Stimulated activated CD4-positive, alpha-beta T cell treated with anti-CD3 and anti-CD28 coated beads, TNF-alpha, amount 100 ng/mL, for 48 hours (primary cell): ENCODE measurements at places on chromosomes 1 and 21.

DNA sequence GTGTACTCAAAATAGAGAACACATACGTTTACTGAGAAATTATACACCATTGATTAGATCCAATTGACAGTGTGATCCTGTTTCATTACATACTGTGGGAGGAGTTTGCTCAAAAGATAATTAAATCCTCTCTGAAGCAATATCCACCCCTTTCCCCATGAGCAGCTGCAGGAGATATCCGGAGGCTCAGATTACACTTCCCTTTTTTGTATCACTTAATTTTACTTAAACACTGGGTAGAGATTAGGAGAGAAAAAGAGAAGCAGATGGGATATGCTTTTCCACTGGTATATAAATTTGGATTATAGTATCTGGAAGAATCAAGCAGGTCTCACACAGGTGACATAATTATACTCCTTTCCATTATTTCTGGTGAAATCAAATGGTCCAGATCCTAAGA, 333.3 kb upstream of the ZRANB2 start:
- no peak for DNase-seq

DNA sequence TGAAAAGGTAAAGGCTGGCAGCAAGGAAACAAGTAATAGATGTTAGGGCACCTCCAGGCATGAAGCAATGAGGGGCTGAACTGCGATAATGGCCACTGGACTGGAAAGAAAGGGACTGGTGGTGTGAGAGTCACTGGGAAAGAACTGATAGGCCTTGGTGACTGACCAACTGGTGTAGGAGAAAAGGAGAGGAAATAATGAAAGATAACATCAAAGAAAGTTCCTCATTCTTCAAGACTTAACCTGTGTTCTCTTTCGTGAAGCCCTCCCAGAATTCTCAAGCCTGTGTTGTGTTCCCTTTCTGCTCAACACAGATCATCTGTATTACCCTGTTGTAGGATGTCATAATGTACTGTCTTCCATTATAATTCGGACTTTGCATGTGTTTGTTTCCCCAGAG, 20.9 kb upstream of the SNX27 start:
- no peak for DNase-seq

GRCh38 chr1:2003541-2004131, at the start of gene CFAP74:
Gene CFAP74, minus strand, starts transcription at chr1:2003786. Its CDS starts 12,830 bp downstream, at chr1:1990956.
- DNase-seq: no peak

- DNase-seq: no peak
Measured at GRCh38 chr1:241408170-241408569, 51.2 kb upstream of the RGS7 start.

DNA sequence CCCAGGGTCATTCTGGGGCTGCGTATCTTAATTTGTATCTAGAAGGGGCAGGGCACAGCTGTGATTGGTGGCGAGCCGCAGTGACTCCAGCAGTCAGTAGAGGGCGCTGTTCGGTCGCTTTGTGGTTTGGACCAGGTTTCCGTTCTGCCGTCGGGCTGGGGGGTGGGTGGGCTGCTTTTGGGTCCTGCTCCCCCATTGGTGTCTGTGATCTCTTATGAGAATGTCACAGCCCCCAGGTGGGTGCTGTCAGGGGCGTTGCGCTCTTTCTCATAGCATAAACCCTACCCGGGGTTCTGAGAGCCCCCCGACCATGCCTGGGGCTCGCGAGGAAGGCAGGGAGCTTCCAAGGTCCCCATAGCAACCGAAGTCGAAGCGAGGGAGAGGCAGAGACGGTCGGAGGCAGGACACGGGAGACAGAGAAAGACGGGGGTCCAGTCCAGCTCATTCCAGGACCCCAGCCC, 5.4 kb downstream of the TFF3 start:
- peak; percentile 72 for DNase-seq

- no peak for DNase-seq
Measured at GRCh38 chr1:88001460-88001859, 672.8 kb downstream of the LMO4 start.

DNA sequence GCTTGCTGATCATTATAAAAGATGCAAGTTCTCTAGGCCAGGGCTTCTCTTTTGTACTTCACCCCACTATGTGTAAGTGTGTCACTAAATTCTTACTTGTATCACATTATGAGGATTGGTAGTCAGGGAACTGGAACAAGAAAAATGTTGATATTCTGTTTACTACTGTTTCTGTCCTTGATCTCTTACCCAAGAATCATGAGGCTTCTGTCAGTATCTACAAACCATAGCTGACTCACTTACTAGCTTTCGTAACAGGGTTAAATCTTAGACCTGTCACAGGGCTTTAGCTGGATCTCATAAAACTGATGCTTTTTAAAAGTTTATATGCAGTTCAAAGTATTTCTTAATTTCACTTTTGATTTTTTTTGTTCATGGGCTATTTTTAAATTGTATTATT, 681.2 kb downstream of the PLPP3 start:
- no peak for DNase-seq

GRCh38 chr1:43272576-43273571, 3.1 kb downstream of the TMEM125 start:
- DNase-seq: no peak

DNA sequence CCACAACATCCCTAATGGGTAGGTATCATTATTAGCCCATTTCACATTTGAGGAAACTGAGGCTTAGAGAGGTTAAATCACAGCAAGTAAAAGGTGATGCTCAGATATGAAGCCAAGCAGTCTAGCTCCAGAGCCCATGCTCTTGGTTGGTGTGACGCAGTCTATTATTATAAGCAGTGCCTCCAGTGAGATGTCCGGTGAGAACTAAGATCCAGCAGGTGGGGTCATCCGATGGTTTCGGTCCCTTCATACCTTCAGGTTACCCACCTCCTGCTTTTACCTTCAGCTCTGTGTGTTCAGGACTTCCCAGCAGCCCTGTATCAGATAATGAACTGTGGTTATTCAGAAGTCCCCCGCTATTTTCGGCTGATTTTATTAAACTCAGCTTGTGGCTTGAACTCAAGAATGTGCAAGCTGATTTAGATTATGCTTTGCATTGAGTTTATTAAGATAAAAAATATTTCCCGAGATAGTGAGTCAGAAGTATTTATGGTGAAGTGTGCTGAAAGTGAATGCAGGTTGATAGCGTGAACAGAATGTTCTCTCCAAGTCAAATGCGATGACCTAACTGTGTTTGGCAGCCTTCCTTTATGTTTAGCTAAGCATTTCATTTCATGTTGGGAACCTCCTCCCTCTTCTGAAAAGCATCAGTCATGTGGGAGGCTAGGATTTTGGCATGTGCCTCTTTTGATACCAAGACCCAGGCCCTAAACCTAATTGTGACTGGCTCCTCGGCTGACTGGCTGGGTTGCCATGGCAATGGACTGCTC, 160.9 kb upstream of the UBE2U start:
- DNase-seq: no peak

- DNase-seq: no peak
Measured at GRCh38 chr1:203450479-203451149, 25.0 kb upstream of the PRELP start.

- no peak for DNase-seq
Measured at GRCh38 chr1:13706046-13706445, 6.1 kb downstream of the PRDM2 start.

- no peak for DNase-seq
Measured at GRCh38 chr1:44084998-44085675, 33.5 kb upstream of the KLF17 start.

DNA sequence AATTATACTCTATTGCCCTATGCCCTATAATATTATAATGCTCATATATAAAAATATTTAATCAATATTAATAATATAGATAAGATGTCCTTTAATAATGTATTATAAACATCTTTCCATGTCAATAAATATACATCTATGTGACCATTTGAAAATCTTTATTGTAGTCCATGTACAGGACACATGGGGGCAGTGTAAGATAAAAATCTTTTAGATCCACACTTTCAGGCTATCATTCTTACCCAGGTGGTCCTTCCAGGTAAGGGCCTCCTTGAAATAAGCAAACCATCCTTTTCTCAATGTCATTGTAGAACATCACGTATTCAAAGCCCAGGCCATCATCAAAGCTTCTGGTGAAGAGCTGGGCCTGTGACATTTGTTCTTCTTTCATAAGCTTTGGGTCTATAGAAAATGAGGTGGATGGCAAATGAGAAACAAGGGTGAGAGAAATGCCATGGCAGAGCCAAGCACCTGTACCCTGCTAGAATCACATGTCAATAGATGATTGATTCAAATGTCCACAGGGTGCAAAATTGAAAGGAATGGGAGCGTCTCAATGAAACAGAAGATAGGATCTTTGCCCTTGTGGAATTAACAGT, 20.2 kb downstream of the THEM4 start:
- DNase-seq: no peak

DNA sequence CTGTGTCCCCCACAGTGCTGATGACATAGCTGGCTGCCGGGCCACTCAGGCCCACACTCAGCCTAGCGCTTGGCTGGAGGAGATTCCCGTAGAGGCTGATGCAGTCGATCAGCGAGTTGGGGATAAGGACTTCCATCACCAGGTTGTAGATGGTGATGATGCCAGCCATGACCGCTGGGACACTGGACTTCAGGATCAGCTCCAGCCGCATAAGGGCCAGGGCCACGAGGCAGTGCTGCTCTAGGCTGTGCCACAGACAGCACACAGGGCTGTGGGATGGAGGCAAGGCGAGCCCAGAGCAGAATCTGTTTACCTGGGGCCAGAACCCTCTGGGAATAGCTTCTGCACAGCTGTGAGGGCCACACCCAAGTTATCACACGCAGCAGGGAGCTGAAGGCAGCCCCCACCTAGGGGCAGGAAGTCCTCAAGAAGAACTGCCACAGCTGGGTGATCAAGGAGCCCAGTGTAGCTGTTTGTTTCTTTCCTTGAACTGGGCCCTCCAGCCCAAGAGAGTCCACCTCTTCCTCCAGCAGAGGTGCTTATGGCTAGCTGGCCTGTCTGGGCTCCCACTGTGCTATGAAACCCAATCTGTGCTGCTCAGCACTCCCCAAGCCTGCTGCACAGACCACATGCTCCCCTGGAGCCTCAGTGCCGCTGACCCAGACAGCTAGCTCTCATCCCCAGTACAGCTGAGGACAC, 6.2 kb downstream of the SLC2A1 start:
- no peak for DNase-seq

- no peak for DNase-seq
Measured at GRCh38 chr1:33696962-33697361, 166.9 kb upstream of the HMGB4 start.

GRCh38 chr1:226365831-226366231, 42.1 kb downstream of the PARP1 start:
- DNase-seq: no peak

GRCh38 chr1:173243300-173243699, 36.2 kb upstream of the TNFSF4 start:
- DNase-seq: no peak

DNA sequence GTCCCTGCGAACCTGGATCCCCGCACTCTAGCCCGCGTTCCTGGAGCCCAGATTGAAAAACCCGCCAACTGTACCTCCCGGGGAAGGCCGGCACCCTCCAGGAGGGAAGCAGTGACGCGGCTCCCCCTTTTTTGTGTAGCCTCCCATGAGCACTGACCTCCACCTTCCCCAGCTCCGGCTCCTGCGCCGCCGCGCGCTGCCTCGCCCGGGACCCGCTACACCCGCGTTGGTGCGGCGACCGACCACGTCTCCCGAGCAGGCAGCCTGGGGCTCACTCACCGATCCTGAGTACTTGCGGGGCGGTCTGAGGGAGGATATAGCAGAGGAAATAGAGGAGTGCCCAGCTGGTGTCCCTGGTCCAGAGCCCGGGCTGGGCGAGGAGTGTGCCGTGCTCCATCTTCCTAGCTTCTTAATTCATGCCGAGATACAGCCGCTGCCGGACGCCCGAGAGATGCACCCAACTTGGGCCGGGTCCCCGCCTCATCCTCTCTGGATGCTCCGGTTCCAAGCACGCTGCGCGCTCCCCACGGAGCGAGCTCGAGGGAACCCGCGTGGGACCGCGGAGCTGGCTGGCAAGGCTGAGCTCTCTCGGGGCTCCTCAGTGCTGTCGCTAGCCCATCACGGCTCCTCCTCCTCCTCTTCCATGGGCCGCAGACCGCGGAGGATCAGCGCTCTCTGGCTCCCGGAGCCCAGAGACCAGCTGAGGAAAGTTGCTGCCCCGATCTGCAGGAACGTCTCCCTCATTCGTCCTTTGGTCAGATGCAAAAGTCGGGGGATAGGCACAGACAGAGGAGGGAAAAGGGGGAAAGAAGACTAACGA, 482 bp downstream of the GRIK1 start:
- DNase-seq: no peak

- DNase-seq: no peak
Measured at GRCh38 chr1:41740058-41740457, 178.7 kb downstream of the HIVEP3 start.

GRCh38 chr1:204409836-204410687, 1.6 kb downstream of the PPP1R15B start:
- DNase-seq: no peak

DNA sequence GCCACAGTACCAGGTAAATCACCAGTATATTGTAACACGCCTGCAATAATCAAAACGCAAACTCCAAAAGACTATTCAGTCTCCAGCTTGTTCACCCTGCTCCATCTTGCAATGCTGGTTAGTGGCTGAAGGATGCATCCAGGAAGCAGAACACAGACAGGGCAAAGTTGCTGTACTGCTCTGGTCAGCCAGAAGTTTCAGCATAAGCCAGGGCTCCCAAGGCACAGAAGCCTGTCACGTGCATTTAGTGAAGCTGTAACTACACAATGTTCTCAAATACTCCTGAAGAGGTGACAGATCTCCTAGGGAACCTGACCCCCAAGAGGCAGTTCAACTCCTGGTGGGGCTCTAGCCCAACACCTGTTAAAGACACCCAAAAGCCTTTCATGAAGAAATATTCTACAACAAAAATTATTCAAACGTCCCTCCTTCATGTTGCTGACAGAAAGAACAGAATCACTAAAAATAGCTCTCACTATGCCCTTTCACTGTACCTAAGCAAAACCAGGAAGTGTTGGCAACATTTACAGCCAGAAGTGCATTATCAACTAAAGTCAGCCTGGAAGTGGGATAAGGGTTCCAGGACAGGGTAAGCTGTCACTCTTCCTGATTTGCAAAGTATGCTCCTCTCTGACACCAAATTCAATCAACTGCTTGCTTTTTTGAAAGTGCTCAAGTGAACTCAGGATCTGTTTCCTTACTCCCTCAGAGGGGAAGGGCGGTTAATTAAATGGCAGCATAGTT, 52.1 kb downstream of the SLC35D1 start:
- DNase-seq: no peak

DNA sequence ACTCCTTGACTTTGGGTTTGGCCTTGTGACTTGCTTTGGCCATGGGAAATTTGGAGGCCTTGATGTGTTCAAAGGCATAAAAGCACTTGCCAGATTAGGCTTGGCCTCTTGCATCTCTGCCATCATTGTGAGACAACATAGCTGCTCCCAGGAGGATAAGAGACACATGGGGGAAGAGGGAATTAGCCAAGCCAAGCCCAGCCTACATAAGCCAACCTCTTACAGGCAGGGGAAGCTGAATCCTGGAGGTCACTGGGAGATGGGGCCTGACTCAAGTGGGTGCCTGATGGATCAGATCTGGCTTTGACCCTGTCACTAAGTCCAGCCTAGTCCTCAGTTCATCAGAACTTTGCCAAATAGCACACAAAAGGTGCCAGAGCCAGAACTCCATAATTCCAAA, 37.6 kb upstream of the HMGB4 start:
- DNase-seq: no peak

DNA sequence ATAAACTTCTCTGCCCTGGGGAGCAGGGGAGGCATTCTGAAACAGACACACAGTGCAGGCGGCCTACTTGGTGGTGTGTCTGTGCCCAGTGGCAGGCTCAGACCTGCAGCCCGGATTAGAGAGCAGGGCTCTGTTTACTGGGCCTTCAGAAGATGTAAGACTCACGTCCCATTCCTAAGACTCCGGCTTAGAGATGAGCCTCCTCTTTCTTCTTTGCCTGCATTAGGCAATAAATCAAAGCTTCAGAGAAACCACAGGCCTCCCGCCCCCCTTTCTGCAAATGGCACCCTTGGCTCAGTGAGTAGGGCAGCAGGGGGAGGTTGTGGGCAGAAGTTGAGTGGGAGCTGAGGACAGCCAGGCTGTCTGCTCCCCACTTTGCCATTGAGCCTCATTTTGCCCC, 35.8 kb downstream of the LGR6 start:
- no peak for DNase-seq
